ENCODE measurements at places on chromosomes 3 and 15.

DNA sequence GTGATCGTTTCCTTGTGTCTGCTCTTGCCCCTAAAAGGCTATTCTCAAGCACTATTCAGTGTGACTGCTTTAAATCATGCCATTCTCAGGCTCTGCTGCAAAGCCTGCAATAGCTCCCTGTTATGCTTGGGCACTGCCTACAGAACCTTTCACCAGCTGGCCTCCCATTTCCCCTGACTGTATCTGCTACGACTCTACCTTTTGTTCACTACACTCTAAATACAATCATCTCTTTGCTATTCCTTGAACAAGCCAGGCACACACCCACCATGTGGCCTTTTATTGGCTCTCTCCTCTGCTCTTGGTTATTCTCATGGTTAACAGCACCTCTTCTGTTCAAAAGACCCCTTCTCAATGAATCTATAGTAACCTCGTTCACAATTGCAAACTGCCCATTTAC is 29.6 kb upstream of the FNDC3B start:
- DNase-seq = no peak

- no peak for DNase-seq
Measured at GRCh38 chr3:116316771-116317170, 128.5 kb downstream of the LSAMP start.

DNA sequence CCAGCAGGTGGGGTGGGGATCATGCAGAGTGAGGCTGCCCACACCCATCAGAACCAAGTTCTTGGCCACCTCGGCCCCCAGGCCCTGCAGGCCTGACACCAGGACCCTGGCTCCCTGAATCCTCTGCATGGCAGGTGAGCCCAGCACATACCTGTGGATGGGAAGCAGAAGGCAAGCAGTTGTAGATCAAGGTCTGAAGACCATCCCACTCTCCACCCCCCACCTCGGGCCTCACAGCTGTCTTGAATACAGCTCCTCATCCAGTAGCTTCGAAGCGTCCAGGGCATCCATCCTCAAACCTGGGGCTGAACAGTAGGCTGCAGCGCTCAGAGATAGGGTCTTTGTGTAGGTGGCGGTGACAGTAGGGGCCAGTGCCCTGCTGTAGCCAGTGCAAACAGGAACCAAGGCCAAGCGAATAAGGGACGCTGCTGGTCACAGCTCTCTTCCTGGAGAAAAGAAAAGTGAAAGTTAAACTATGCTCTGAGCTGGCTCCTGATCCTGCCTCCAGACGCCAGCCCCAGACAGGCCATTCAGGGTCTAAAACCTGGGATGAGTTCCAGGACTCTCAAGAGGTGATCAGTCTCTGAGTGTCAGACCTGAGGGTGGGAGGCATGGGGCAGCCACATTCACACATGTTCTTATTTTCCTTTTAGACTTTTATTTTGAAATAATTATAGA is at the start of gene UBA7:
UBA7 (minus strand) TSS at position 457 of the 678 bp plus-strand sequence; CDS start at position 291, 166 bp downstream.
- DNase-seq = peak; percentile 52

GRCh38 chr3:177104299-177104992 is 92.8 kb downstream of the TBL1XR1 start:
- DNase-seq = no peak

- DNase-seq = no peak
Measured at GRCh38 chr15:69132977-69133861, 27.2 kb upstream of the GLCE start.

- no peak for DNase-seq
Measured at GRCh38 chr15:34133511-34133910, 31.6 kb downstream of the PGBD4 start.

GRCh38 chr3:87793337-87793877 is 265.4 kb downstream of the CGGBP1 start:
- DNase-seq = no peak

DNA sequence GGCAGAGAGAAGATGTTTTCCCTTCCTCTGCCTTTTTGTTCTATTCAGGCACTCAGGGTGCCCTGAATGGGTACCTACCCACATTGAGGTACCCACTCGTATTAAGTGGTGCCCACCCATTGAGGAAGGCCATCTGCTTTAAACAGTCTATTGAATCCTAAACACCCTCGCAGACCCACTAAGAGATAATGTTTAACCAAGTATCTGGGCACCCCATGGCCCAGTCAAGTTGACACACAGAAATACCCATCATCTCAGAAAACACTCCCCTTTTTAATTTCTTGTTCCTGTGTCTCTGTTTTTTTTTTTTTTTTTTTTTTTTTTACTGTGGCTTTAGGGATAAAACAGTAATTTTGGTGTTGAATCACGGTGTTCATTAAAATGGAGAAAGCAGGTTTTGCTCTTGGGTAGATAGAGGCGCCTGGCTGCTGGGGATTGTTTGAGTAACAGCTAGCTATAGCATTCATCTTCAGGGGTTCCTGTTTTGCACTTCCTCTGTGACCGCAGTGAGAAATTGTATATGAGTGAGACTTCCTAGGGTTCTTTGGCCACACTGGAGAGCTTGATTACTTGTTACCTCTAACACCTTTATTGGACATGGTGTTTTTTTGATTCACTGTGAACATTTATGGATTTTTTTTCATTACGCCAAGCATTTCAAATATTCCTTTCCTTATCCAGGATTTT is 259.1 kb downstream of the PTPRG start:
- DNase-seq = no peak

- no peak for DNase-seq
Measured at GRCh38 chr3:45406772-45407171, 18.4 kb downstream of the LARS2 start.

- no peak for DNase-seq
Measured at GRCh38 chr15:45962733-45963132, 327.9 kb downstream of the SQOR start.

- DNase-seq = no peak
Measured at GRCh38 chr3:5192571-5193365, 5.3 kb downstream of the EDEM1 start.

DNA sequence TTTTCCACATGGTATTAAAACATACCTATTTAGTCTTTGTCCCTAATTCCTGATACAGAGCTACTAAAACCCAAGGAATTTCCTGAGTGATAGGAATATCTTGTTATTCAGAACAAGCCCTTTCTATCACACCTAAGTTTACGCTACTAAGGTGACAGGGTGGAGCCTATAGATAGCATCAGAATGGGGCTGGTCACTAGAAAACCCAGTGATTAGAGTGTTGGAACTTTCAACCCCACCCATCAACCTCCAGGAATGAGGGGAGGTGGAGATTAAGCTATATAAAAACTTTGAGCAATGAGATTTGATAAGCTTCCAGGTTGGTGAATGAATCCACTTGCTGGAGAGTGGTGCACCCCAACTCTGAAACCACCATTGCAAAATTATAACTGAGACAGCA is 62.1 kb upstream of the RNU6-1 start:
- no peak for DNase-seq

- no peak for DNase-seq
Measured at GRCh38 chr3:42224658-42225421, 41.1 kb downstream of the CCK start.

GRCh38 chr3:58683001-58683458 is 16.5 kb upstream of the FAM3D start:
- DNase-seq = no peak

DNA sequence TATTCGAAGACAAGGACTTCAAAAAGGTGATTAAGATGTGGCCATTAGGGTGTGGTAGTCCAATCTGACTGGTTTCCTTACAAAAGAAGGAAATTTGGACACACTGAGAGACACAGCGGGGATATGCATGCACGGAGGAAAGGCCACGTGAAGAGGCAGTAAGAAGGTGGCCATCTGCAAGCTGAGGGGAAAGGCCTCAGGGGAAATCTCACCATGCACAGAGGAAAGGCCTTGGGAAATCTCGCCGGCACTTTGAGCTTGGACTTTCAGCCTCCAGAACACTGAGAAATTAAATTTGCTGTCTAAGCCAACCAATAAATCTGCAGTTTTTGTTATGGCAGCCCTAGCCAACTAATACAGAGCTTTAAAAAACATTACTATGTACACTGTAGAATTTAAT is 78.8 kb downstream of the DLG1 start:
- DNase-seq = no peak

GRCh38 chr15:75661100-75661755 is 13.5 kb downstream of the SNX33 start:
- DNase-seq = no peak

- DNase-seq = no peak
Measured at GRCh38 chr15:84108728-84109127, 126.8 kb upstream of the GOLGA6L4 start.

GRCh38 chr3:138725116-138725515 is 109.6 kb downstream of the PIK3CB start:
- no peak for DNase-seq

Measured in CD4-positive, alpha-beta T cell treated with Interleukin-21 for 1 hour (primary cell).